Activated CD4-positive, alpha-beta T cell treated with anti-CD3 and anti-CD28 coated beads for 1 hour (primary cell): ENCODE measurements at places on chromosomes 6 and 20.

GRCh38 chr20:1033751-1034414 lies 31.8 kb upstream of the RSPO4 start:
- DNase-seq: no peak

DNA sequence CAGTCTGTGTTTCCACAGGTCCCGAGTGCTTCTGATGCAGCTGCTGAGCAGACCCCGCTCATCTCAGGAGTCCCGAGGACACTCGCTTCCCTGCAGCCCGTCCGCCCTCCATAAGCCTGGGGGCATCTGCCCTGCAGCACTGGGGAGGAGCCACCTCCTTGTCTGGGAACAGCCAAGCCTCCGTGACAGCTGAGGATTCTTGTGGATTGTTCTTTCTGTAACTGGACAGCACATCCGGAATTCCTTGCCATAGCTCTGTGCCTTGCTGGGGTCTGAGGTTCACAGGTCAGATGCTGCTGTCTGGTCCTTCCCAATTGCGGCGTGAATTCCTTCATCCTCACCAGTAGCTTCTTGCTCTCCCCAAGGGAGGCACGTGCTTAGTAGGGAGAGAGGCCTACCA lies 38.4 kb upstream of the FNDC1 start:
- DNase-seq: no peak

GRCh38 chr20:49624317-49624716 lies 56.4 kb upstream of the PTGIS start:
- DNase-seq: no peak

- DNase-seq: no peak
Measured at GRCh38 chr6:123007885-123008284, 11.8 kb downstream of the CLVS2 start.

DNA sequence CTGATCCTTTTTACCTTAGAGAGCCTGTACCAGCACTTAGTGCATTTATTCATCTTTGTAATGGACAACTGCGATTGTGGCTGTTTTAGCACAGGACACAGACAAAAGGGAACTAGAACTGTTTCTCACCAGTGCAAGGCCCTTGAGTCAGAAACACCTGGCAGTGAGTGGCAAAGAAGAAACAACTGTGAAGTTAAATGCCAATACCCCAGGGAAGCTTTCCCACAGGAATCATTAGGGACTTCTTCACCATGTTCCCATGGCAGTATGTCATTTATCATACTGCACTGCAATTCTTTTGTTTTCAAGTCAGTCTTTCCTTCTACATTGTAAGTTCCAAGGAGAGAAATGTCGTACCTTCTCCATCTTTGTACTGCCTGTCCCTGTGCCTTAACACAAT lies 28.6 kb upstream of the CDYL start:
- DNase-seq: no peak

- DNase-seq: no peak
Measured at GRCh38 chr20:46007671-46008070, 1.0 kb upstream of the MMP9 start.
